ENCODE measurements at places on chromosomes 2 and 18. TPM values are rescaled to one million over a fixed set of nuclear protein-coding genes. Genes with fewer than 3 reads are reported as not detected.

- DNase-seq: no peak
- H3K4me1 ChIP-seq: peaks cover 3% of the 10 kb centered on the region
These were observed 172.0 kb downstream of the MC4R start for GRCh38 chr18:60200558-60200957.

DNA sequence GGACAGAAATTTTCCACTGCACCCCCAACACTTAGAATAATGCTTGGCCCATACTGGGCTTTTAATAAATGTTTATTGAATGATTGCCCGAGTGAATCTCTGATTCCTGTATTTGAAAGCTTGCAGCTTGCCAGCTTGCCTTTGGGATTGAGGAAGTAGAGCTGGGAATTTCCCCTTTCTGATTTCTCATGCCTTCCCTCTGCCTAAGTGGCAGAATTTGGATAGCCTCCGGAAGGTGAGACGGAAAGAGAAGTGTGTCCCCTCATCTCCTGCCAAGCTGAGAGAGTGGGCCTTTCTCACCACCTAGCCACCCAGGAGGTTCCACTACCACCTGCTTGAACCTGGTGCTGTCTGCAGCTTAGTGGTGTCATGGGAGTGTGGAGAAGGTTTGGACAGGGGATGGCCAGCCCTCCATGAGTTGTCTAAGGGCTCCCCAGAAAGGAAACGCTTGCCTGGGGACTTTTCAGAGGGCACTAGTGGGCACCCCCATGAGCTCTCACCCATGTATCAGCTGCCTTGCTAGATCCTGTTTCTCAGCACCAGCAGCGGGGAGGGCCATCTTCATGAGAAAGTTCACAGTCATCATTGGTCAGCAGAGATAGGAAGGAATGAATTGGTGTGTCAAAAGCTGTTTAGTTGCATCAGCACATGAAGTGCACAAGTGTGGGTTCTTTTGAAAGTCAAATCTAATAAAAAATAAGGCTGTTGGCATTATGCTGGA lies 8.6 kb upstream of the NCOA1 start:
- no peak for DNase-seq
- H3K4me1 ChIP-seq: no peaks in the 10 kb centered on the region
- H3K27me3 ChIP-seq: no peaks in the 10 kb centered on the region
- H3K36me3 ChIP-seq: no peaks in the 10 kb centered on the region

DNA sequence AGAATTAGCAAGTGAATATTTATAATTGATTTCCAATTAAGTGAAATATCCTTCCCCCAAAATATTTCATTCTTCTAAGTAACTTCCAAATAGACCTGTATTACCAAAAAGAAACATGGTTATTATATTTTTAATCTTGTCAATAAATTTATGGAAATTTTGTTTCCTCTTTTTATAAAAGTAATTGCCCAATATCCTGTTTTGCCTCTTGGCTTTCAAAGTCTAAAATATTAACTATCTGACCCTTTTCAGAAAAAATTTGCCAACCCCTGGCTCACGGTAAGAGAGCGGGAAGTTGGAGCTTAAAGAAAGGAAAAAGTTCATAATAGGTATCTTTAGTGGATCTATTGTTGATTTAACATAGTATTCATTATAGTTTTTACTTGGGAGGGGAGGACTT lies 20.4 kb upstream of the SANBR start:
- no peaks in the 10 kb centered on the region for H3K27me3 ChIP-seq
- H3K27ac ChIP-seq: no peak overlapping the region
- no peaks in the 10 kb centered on the region for H3K4me1 ChIP-seq

- H3K36me3 ChIP-seq: peaks cover 6% of the 10 kb centered on the region
- H3K4me3 ChIP-seq: no peak overlapping the region
- no peak for DNase-seq
- H3K27ac ChIP-seq: no peak overlapping the region
- no peaks in the 10 kb centered on the region for H3K27me3 ChIP-seq
- H3K4me1 ChIP-seq: peaks cover 40% of the 10 kb centered on the region
These were observed 144.7 kb downstream of the FAM210A start for GRCh38 chr18:13581496-13582177.

DNA sequence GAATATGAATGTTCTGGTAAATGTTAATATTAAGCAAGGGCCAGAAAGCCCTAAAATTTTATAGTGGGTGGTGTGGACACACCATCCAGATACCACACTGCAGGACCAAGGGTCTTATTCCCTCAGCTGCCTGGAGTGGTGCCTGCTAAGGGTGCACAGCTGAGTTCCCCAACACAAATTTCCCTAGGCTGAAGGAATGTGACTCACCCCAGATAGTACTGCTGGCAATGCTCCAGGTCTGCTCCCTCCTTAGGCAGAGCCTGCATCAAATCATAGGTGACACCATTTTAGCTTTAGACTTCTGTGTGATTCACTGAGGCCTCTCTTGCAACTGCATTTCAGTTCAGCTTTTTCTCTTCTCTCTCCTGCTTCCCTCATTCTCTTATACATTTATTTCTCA lies 321.1 kb downstream of the SATB2 start:
- H3K4me3 ChIP-seq: no peak overlapping the region
- no peak for DNase-seq
- no peaks in the 10 kb centered on the region for H3K4me1 ChIP-seq
- no peaks in the 10 kb centered on the region for H3K36me3 ChIP-seq

DNA sequence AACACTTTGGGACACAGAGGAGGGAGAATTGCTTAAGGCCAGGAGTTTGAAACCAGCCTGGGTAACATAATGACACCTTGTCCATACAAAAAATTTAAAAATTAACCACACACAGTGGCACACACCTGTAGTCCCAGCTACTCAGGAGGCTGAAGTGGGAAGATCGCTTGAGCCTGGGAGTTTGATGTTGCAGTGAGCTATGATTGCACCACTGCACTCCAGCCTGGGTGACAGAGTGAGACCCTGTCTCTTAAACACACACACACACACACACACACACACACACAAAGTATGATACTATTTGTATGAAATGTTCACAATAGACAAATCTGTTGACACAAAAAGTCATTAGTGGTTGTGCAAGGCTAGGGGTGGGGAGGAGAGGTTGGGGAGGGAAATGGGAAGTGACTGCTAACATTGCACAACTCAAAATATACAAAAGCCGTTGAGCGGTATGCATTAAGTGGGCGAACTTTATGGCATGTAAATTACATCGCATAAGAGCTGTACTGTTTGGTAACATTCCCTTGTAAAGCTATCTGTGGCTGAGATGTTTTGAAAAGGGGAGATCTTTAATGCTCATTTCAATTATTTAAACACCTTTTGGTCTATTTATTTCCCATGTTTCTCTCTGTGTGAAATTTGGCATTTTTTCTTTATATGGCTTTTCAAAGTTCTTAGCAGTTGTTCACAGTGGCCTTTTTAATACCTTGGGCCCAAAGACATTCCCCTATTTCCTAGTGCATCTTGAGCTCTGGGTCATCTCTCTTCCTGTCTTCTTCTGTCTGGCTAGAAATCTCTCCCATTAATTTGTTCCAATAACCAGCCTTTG lies 58.9 kb upstream of the ZNF516 start:
- no peak overlapping the region for H3K4me3 ChIP-seq
- DNase-seq: no peak
- no peaks in the 10 kb centered on the region for H3K27me3 ChIP-seq
- peak overlapping the region; percentile 6 for H3K27ac ChIP-seq

Gene CRACDL
- 1.9 TPM for total RNA-seq

Gene CAVIN2
- 82.2 TPM for total RNA-seq

Gene MAB21L4
- total RNA-seq: not detected

Gene ANKRD30BL
- total RNA-seq: 15.3 TPM
